ENCODE measurements at places on chromosomes 7 and 10. TPM values are rescaled to one million over a fixed set of nuclear protein-coding genes. Genes with fewer than 3 reads are reported as not detected.

The ADAM22 gene
- total RNA-seq = 1.0 TPM

The PKD2L1 gene
- total RNA-seq = not detected

The LOXL4 gene
- total RNA-seq = 32.8 TPM

The ITGA8 gene
- total RNA-seq = not detected

The GATA3 gene
- total RNA-seq = 0.11 TPM

The SUN3 gene
- not detected for total RNA-seq

Measured in articular chondrocyte of knee joint (primary cell).